ENCODE measurements at places on chromosomes 1 and 21.

- DNase-seq = no peak
These were observed 113.1 kb downstream of the PIK3R3 start for GRCh38 chr1:46019348-46019747.

DNA sequence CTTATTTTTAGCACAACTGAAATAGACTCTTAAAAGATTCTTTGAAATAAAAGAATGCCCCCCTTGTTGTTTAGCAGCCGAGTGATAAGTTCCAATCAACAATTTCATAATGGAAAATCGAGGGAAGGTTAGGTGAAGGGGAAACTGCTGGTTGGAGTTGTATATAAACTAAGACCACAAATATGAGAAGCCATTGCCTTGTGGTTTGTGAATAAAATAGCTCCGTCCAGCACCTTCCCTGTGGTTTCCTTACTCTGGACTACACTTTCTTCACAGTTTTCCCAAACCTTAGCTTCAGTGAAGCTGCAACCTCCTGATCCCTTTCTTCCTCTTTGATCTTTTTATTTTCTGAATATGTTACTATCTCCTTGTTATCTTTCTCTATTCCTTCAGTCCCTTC is 6.7 kb upstream of the RAB3GAP2 start:
- DNase-seq = peak; percentile 82

DNA sequence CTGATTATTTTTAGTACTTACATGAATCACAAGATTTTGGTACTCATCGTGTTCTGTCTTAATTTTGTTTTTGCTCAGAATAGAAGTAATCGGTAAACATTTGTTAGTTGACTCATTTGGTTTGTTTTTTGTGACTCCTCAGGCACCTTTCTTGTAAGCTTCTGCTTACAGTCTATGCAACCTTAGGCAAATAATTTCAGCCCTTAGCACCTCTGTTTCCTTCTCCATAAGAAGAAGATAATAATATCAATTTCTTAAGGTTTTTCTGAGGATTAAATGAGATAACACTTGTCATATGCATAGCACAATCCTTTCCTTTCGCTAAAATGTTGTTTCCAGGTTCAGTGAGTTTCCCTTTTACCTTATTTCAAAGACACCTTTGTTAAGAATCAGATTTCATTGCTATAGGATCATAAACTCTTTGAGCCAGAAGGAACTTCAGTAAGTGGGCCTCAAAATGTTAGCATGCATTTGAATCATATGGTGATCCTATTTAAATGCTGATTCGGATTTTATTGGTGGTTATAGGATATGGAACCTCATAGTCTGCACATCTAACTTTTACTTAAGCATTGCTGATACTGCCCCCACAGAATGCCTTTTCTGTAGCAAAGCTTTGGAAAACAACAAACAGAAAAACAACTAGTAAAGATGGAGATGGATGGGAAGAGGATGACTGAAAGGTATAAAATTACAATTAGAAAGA is 272.7 kb upstream of the CACYBP start:
- DNase-seq = no peak

- no peak for DNase-seq
These were observed 9.8 kb upstream of the MYSM1 start for GRCh38 chr1:58709540-58710175.

All from astrocyte of the hippocampus (primary cell).